ENCODE measurements at places on chromosomes 6 and 20. TPM values are rescaled to one million over a fixed set of nuclear protein-coding genes. Genes with fewer than 3 reads are reported as not detected.
A peak's percentile ranks its signal among the peaks of the same experiment; 100 is the strongest.

- no peak for DNase-seq
Measured at GRCh38 chr6:46733341-46733801, 1.8 kb downstream of the PLA2G7 start.

GRCh38 chr6:50816947-50817645, 1.6 kb upstream of the TFAP2B start:
- DNase-seq = no peak

- DNase-seq = no peak
Measured at GRCh38 chr20:38534756-38535155, 46.2 kb upstream of the ADIG start.

- no peak for DNase-seq
Measured at GRCh38 chr20:9411833-9412232, 102.6 kb upstream of the LAMP5 start.

DNA sequence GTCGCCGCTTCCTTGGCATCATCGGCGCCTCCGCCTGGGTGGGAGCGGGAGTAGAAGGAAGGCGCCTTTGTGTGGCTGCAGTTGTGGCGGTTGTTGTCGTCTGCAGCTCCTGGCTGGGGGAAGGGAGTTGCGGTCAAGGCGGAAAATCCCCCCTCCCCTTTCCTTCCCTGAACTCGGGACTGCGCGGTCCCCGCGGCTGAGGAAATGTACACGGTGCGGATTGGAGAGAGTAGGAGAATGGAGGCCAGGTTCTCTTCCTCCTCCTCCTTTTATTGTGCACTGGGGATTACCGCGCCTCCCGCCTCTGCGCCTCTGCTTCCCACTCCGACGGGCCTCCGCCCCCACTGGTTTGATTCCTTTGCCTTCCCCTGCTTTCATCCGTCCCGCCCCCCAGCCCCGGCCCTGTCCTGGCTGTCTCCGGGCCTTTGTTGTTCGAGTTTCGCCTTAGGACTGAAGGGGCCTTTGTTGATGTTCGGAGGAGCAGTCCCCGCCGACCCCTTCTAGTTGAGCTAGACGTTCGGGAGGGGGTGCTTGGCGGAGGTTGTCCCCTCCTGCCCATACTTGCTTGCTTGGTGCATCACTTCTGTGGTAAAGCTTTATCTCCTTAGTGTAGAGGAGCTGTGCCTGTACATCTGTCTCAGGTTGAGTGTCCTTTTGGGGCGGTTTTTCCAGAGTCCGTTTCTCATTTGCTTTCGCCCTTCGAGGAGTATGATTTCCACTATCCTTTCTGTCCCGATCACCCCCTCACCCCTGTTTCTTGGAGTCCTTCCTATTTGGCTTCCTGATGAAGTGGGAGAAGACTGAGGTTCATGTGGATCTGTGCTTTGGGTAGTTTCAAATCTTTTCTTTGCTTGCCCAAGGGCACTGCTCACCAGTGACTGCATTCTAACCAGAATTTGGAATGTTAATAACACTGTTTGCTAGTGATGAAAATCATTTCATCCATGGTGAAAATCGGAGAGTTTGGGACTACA, 764 bp downstream of the ZNF292 start:
- DNase-seq = peak; percentile 19

Gene NT5E
- 0.08 TPM for total RNA-seq

GRCh38 chr20:11378252-11378651, 539.4 kb upstream of the BTBD3 start:
- DNase-seq = no peak

DNA sequence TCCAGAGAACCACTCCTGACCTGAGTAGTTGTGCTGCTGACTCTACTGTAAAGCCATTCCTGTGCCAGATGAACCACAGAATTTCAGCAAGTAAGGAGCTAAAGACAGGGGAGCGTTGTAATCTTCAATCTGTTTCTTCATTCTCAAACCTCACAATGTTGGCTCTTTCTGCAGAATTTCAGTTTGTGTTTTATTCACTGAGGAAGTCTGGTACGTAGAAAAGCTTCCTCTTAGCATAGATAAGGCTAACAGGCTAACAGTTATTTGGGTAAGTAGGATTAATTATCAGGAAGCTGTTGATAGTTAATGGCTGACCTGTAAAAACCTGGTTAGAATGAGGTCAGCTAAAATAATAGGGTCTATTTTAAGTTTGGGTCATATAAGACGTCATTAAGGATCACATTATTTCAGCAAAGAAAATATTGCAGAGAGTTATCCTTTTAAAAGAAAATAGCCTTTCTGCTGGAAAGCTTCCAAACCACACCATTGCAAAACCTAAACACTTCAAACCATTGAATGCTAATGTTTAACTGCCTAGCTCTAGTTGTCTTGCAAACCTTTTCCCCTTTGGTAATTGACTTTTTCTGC, 14.1 kb upstream of the TENT5A start:
- DNase-seq = peak; percentile 62

DNA sequence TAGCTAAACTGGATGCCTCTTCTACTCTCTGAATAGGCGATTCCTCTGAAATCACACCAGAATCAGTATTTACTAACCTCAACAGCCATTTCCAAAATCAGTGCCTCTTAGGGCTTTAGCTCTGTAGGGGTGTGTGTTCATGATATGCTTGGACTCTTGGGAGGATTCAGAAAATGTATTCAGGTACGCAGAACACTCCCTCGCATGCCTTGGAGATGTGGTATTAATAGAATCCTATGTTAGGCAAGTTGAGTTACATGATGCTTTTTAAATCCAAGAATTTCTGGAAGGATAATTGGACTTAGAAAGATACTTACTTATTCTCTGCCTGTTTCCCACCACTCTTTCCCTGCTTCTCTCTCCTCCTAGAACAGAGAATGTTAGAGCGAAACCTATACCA, 31.8 kb upstream of the PBOV1 start:
- no peak for DNase-seq

DNA sequence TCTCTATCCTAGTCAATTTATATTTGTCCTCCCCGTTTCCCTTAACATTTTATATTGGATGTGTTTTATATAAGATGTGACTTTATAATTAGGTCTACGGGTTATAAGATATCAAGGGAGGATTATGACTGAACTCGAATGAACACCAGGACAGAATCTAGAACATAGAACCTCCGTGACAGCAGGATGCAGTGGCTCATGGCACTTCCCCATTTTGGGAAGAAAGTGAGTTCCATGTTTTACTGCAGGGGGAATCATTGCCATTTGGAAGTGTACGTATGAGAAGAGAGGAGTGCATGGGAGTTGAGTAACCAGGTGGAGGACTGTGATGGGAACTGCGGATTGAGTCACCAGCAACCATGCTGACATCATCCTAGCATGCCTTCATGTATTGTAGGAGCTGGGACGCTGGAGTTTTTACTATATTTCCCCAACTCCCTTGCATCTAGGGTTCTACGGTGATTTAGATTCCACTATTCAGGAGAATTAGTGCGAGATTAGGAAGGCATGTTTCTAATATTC, 56.1 kb upstream of the FOXC1 start:
- no peak for DNase-seq

DNA sequence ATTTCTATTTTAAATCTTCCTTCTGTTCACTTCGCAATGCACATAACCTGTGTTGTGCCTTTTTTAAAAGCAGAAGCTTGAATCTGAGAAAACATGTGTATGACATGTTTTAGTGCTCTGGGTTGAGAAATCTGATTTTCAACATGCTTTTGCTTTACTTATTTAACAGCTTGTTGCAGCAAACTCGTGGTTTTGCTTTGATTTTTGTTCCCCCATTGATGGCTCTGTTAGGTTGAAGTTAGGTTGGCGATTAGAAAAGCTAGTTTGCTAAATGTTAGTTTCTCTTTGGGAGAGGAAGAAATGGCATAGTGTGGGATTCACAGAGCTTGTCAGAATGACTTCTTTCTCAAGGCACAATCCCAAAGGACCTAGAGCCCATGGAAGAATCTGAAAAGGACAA, 170.8 kb downstream of the TMEM242 start:
- DNase-seq = no peak

Gene SLC17A4
- total RNA-seq = not detected

DNA sequence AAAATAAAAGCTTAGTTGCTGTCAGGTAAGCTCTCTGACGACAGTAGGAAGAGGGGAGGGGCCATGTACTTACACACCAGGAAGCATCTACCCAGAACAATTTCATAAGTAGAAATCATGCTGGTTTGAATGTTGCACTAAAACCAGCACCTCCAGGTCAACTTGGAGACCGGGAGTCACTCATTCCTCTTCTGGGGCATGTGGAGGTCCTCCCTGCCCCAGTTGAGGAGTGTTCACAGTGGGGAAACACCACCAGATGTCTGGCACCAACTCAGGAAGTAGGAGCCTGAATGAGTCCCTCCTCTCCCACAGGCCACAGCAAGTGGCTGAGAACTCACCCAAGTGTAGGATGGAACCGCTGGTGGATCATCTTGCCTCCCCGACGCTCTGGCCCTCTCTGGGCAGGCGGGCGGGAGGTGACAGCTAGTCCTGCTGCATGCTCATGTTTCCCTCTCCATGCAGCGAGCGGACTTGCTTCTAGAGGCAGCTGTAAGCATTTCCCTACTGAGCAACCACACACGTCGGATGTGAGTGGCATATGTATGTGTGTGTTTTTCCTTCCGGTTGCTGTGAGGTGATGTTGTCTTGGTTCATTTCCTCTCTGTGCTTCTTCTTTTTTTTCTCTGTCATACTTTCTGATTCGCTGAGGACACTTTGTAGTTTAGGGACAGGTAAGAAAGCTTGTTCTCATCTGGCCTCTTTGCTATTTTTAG, 149.5 kb upstream of the NEDD9 start:
- no peak for DNase-seq

GRCh38 chr6:101605874-101606273, 212.4 kb downstream of the GRIK2 start:
- peak; percentile 2 for DNase-seq

- no peak for DNase-seq
Measured at GRCh38 chr20:3093861-3094361, 9.4 kb upstream of the AVP start.

DNA sequence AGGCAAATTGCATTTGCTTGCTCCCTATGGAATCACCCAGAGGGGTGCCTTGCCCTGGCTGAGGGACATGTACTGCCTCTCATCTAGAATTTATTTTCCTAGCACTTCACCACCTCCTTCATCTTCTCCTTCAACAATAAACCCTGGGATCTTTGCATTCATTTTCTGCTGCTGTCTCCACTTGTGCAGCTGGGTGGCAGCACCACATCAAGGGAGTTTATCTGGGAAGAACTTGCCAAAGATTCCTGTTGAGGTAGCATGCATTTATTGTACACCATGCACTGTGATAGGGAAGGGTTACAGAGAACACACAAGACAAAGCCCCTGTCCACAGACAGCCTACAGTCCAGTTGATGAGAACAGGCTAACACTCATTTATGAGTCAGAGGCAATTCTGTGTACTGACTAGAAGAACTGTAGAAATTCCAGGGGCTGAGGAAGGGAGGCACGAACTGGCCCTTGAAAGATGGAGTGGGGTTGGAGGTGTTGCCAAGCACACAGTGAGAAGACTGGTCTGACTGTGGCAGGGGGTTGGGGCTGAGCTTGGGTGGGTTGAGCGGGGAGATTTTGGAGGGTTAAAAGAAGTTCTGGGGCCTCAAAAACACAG, 17.5 kb downstream of the C20orf173 start:
- peak; percentile 33 for DNase-seq

Gene IRAK1BP1
- 1.2 TPM for total RNA-seq

- no peak for DNase-seq
Measured at GRCh38 chr6:51654647-51655046, 432.8 kb downstream of the PKHD1 start.

Gene C4B
- total RNA-seq = 6.5 TPM

DNA sequence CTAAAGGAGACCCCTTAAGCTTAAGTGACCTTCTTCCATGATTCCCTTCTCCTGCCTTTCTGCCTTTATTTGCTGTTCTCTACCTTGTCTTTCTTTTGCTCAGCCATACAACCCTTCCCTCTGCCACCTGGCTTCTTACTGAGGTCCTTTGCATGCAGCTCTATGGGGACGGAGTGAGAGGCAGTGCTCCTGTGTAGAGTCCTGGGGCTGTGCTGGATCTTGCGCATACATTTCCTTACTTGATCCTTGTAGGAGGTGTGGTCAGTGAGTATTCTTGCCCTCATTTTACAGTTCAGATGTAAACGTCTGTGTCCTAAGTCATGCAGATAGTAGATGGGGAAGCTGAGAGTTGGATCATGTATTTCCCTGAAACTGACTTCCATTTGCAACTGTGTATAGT, 5.7 kb downstream of the SASH1 start:
- no peak for DNase-seq

GRCh38 chr6:20265842-20266241, 53.6 kb upstream of the MBOAT1 start:
- DNase-seq = no peak

Gene CNKSR3
- total RNA-seq = 8.3 TPM

- DNase-seq = no peak
Measured at GRCh38 chr6:104519566-104519965, 340.2 kb downstream of the HACE1 start.

Gene CTCFL
- not detected for total RNA-seq

Gene C20orf204
- total RNA-seq = not detected

Gene EEF1A2
- 233 TPM for total RNA-seq

DNA sequence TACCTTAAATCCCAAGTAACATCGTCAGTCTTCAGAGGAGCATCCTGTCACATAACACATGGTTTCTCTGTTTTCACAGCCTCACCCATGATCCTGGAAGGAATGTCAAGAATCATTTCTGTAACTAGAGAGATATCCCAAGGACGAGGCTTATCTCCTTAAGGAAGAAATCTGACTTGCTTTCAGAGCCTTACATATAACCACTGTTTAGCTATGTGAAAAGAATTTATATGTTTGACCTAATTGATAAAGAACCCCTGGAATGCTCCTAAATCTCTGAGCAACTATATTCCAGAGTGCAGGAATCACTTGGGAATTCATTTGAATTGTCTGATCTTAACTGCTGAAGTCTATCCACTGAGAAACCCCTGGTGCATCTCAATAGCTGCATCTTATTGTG, 243.1 kb downstream of the ALDH8A1 start:
- DNase-seq = no peak
